ENCODE measurements at places on chromosomes 2 and 18.

GRCh38 chr2:46845542-46846486, 69.8 kb downstream of the MCFD2 start:
- DNase-seq: no peak

- no peak for DNase-seq
Measured at GRCh38 chr2:72759755-72760154, 66.1 kb downstream of the EXOC6B start.

- no peak for DNase-seq
Measured at GRCh38 chr2:207238831-207239701, 73.3 kb upstream of the KLF7 start.

GRCh38 chr2:128793404-128793803, 474.7 kb upstream of the HS6ST1 start:
- DNase-seq: no peak

GRCh38 chr2:181431674-181432073, 25.5 kb upstream of the ITGA4 start:
- no peak for DNase-seq

GRCh38 chr18:1013951-1014350, 109.3 kb downstream of the ADCYAP1 start:
- DNase-seq: no peak

All from stimulated activated CD8-positive, alpha-beta memory T cell treated with anti-CD3 and anti-CD28 coated beads, Interleukin-15, amount 100 ng/mL, for 24 hours (primary cell).